NCI-H1105 (cell line): ENCODE measurements at places on chromosomes 6 and 20.

DNA sequence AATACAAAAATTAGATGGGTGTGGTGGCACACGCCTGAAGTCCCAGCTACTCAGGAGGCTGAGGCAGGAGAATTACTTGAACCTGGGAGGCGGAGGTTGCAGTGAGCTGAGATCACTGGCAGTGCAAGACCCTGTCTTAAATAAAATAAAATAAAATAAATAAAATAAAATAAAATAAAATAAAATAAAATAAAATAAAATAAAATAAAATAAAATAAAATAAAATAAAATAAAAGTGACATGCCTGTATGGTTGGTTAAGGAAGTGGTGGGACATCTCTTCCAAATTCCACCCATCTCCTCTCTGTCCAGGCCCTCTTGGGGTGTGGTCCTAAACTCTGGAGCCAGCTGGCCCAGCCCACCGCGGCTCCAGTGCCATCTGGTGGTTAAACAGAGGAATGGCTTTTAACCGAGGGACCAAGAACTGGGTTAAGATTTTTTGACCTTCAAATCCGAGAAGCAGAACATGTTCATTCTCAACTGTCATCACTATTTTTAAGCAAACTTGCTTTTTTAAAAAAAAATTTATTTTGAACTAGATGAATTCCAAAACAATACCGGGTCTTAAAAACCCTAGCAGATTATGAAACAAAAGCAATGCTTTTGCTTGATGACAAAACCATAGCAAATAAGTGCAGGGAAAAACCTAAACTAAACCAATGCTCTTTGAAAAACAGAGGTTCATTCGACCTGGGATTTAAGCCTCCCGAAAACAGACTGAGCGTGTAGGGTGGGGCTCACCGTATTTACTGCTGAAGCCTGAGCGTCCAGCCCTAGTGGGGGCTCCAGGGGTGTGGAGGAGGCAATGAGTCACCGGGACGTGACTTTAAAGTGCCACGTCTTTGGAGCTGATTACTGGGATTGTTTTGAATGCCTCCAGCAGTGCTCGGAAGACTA, 68.8 kb downstream of the CDC5L start:
- DNase-seq: peak; percentile 38

GRCh38 chr20:1747953-1748577, 90.5 kb upstream of the SIRPG start:
- no peak for DNase-seq

DNA sequence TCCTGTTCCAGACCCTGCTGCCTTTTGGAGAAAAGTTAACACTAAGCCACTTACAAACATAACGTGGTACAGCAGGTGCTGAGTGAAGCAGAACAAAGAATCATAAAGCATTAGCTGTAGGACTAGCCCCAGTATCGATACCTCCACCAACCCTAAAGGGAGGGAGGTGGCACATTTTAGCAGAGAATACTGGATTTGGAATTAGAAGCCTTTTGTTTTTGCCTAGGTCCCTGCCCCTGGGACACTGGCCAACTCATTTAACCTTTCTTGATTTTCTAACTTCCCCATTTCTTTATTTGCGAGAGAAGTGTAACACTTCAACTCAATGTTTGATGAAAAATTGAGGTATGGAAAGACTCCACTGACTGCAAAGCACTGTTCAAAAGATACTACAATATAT, 93.5 kb downstream of the B3GAT2 start:
- no peak for DNase-seq

DNA sequence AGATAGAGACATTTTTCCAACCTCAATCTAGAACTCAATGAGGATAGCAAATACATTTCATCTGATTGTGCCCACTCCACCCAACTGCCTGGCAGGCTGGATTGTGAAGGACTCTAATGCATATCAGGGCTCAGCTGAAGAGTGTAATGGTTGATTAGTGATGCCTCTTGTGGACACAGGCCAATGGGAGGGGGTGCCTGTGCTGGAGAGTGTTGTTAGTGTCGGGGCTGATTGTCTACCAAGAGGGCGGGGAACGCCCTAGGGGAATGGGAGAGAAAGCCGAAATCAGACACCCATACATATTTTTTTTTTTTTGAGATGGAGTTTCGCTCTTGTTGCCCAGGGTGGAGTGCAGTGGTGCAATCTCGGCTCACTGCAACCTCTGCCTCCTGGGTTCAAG, 103.7 kb upstream of the SALL4 start:
- no peak for DNase-seq

DNA sequence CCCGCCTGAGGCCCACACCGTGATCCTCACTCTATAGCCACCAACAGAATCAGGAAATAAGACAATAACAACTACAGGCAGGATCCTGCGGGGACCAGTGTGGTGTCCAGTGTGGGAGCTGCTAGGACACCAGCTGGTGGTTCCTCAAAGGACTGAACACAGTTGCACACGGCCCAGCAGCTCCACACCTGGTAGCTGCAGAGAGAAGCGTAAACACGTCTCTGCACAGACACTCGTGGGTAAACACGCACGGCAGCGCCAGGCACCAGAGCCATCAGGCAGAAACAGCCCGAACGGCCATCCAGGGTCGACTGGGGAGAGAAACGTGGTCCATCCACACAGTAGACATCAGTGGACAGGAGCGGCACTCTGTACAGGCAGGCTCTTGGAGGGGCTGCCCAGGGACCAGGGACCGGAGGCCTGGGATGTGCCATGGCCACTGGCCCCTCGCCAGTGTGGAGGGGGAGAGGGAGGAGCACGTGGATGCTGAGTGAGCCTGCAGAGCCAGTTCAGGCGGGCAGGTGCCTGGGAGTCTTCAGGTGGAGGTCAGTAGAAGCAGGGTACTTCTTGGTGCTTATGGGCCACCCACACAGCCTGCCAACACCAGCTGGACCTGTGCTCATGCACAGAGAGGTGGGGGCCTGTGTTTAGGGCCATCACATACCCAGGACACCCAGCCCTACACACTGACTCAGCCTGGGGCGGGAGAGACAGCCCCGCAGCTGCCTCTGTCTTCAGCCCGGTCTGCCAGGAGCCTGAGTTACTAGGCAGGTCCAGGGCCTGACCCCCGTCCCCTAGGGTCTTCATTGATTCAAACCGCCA, 7.4 kb upstream of the LAMA5 start:
- no peak for DNase-seq

GRCh38 chr20:34240693-34241615, at the start of gene ASIP:
ASIP (plus strand) TSS chr20:34241423; CDS start chr20:34260375, 18,952 bp downstream.
- no peak for DNase-seq

GRCh38 chr6:91822581-91822980, 1235.7 kb upstream of the MAP3K7 start:
- no peak for DNase-seq

GRCh38 chr20:51447097-51447764, 95.3 kb downstream of the NFATC2 start:
- no peak for DNase-seq

DNA sequence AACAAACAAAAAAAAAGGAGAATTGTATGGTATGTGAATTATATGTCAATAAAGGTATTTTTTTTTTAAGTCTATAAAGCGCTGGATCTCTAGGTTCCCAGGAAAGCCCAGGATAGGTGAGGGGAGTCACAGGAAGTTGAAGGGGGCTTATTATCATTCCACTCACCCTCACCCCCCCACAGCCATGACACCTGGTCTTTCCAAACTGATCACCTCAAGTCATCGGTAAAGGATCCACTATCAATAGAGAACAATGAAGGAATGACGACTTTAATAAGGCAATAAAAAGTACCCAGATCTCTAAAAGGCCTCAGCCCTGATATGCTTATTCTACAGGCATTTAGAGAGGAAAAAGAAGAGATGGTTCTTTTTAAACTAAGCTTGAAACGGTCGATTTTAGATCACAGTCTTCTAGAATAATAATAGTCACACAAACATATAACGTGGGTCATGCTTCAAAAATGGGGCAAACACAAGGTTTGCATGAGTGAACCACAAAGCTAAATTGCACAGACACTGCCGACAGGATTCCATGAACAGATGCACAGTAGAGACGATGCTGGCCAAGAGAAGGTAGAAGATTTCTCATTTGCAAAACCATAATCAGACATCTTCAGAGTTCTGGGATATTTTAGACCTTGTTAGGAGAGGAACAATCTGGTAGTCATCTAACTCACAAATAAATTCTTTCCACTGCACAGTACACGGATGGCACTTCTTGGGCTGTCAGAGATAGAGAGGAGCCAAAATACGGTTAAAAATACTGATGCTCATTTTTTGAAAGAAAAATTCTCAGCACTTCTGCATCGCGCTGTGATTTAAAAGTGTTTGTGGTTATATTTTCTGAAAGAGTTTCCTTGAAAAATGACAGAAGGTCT, 21.0 kb downstream of the ZMYND8 start:
- no peak for DNase-seq

DNA sequence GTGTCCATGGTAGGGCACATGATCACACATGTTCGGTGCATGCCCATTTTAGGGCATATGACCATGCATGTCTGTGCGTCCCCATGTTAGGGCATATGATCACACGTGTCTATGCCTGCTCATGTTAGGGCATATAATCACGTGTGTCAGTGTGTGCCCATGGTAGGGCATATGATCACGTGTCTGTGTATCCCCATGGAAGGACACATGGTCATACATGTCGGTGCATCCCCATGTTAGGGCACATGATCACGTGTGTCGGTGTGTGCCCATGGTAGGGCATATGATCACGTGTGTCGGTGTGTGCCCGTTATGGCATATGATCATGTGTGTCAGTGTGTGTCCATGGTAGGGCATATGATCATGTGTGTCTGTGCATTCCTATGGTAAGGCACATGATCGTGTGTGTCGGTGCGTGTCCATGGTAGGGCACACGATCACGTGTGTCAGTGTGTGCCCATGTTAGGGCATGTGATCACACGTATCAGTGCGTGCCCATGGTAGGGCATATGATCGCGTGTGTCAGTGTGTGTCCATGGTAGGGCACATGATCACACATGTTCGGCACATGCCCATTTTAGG, 30.6 kb downstream of the YTHDF1 start:
- no peak for DNase-seq

GRCh38 chr6:108661430-108661829, 100.7 kb downstream of the FOXO3 start:
- no peak for DNase-seq

DNA sequence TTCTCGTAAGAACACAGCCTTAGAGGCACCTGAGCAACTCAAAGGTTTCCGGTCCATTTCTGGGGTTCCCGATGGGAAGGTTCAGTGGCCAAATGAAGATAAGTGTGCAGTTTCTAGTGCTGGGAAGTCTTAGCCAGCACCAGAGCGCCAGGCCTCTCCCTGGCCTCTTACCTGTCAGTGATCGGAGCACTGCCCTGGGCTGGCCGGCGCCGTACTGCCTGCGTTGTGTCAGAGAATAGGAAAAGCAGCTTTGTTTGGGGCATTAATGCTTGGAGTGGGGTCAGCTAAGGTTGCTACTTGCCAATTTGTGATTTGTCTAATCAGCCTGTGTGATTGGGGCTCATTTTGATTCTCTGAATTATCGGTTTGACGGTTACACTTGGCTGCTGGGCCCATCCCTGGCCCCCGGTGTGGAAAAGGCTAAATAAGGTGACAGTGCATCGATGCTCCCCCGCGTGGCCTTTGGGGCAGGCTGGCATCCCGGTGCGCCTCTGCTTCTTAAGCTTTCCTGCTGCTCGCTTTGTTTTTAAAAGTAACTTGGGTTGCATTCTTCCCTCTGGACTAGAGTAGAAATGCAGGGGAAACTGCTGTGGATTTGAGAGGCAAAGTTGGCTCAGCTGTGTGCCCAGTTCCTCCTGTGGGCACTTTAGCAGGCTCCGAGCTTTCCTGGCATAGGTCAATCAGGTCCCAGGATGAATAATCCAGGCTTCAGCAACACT, 51.8 kb downstream of the TCP11 start:
- DNase-seq: no peak

DNA sequence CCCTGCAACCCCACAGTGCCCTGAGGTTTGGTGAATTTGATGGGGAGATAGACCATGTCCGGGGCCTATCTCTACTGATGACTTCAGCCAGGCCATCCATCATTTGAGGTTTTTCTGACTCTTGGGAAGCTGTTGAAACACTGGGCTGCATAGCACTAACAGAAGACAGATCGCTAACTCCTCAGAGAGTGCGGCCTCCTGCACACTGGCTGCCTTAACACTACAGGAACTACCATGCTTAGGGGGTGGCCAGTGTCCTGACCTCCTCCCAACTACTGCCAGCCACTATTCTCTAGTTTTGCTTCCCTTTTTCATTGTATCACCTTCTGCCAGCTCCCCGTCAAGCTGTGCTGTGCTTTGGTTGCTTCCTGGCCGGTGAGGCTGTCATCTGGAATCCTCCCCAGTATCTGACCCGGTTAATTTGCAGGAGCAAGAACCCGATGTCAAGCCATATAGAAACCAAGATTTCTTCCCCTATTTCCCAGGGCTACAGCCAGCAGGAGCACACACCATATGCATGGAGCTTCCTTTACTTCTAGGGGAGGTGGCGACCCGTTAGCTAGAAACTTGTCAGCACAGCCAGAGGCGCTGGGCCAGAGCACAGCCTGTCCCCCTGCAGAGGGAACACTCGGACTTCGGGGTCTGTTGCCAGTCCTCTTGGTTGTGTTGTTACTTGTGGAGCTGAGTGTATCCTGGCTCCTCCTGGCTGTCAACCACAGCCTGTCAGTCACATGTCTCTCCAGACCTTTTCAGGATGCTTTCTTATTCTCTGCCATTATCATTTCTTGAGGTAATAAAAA, 57.3 kb upstream of the TRAF3IP2 start:
- DNase-seq: no peak

DNA sequence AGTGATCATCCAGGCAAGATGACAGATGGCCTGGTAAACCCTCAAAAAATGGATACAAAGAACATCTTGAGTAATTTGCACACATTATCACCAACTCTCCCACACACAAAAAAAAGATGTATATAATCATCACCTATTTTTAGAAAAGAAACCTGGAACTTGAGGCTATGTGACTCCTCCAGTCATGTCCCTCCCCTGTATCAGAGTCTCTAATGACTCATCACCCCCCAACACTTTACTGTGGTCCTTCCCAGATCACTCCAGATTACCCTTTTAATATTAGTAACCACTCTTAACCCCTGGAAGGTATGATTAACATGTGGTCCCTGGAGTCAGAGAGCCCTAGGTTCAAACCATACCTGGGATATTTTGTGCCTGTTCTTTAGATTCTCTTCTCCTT, 144.8 kb downstream of the ZNF217 start:
- DNase-seq: no peak

DNA sequence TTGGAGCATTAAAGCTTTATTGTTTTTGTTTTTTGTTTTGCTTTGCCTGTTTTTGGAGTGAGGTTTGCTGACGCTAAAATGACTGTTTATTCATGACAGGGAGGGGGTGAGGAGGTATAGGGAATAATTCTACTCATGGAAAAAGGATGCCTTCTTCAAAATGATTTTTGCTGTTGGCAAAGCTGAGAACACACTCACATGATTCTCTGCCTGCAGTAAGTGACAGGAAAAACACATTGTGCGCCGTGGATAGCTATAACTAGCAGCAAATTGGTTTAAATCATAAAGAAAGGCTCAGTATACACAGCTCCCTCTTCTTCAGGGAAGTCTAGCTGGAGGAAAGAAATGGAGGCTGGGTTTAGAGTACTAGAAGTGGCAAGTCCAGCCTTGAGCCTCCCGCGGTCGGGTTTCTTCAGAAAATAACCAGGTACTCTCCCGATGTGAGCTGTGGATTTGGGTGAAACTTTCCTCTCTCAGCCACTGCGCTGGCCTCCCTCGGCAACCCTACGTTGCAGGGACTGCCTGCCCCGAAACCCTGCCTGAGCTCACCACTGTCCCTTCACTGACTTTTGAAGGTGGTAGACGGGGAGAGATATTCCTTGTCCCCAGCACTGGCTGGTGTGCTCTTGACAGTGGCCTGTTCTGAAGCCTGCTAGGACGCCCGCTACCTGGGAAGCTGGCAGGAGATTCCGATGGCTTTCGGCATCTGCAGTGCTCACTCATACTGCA, 278.2 kb downstream of the NRN1 start:
- no peak for DNase-seq

- DNase-seq: no peak
Measured at GRCh38 chr6:168264593-168265335, 54.8 kb downstream of the DACT2 start.
